ENCODE measurements at places on chromosomes 4 and X.
A peak's percentile ranks its signal among the peaks of the same experiment; 100 is the strongest.

DNA sequence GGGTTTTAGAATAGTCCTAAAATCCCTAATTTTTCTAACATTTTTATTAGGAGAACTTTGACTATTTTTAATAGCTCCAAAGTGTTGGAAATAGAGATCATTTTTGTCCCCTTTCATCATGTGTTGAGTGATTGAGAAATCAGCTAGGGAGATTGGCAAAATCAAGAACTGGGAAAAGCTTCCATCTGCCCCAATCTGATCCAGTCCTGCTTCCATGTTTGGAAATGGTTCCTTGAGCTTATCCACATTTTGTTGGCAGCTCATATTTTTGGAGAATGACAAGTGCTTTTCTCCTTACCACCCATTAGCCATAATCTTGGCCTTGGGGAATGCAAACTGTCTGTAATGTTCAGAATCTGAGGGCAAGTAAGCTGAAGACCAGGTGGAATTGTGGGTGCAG is 73.9 kb downstream of the SYNPO2 start:
- DNase-seq: no peak

- DNase-seq: no peak
These were observed 1502.1 kb upstream of the ADGRL3 start for GRCh38 chr4:59698041-59698440.

- no peak for DNase-seq
These were observed 202.7 kb downstream of the OR13H1 start for GRCh38 chrX:131746491-131746968.

DNA sequence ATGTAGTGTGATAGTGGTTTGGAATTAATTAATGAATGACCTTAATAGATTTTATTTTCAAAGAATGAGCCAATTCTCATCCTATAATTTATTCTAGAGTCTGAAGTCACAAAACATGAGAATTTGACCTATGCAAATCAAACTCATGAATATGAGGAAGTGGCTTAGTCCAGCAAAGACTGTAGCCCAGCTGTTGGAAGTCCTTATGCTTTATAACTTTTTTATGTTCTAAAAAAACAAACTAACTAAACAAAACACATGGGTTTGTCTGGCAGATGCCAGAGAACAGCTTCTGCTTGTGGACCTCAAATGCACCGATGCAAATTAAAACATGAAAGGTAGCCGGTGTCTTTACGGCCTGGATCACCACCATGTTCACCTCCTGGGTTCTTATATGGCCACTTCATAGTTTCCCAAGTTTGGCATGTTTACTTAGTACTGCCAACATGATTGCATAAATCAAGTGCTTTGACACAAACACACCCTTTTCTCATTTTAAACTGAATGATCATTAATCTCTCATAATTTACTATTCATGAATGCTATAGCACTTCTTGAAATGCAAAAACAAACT is 277.4 kb downstream of the PAPSS1 start:
- no peak for DNase-seq

DNA sequence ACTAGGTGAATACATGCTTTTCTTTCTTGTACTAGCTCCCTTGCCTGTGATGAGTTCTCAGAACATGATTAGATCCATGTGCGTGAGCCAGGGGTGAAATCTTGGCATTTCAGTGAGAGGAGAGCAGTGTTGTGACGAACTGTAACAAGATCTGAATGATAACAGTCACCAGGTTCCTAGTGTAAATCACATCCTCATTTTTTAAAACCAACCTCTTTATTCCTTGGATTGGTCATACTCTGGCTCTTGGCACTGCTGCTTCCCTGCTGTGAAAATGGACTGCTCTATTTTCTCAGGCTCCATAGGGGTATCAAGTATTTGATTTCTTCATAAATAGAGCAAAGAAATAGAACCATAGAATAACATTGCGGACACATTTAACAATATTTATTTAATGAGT is 206.3 kb downstream of the SLC4A4 start:
- DNase-seq: peak; percentile 14

All from fibroblast of lung (primary cell).